ENCODE measurements at places on chromosomes 4 and X.

- DNase-seq, result no peak
Measured at GRCh38 chr4:11824566-11824965, 395.9 kb upstream of the HS3ST1 start.

- no peak for DNase-seq
Measured at GRCh38 chr4:187687697-187688096, 307.9 kb upstream of the ZFP42 start.

GRCh38 chr4:36255577-36255976 is 11.3 kb upstream of the ARAP2 start:
- peak; percentile 84 for DNase-seq

- DNase-seq, result no peak
Measured at GRCh38 chr4:188139671-188140070, 430 bp downstream of the TRIML1 start.

GRCh38 chrX:39935411-39936064 is 162.2 kb downstream of the BCOR start:
- no peak for DNase-seq

GRCh38 chr4:150242820-150243458 is 164.7 kb downstream of the DCLK2 start:
- DNase-seq, result peak; percentile 19

DNA sequence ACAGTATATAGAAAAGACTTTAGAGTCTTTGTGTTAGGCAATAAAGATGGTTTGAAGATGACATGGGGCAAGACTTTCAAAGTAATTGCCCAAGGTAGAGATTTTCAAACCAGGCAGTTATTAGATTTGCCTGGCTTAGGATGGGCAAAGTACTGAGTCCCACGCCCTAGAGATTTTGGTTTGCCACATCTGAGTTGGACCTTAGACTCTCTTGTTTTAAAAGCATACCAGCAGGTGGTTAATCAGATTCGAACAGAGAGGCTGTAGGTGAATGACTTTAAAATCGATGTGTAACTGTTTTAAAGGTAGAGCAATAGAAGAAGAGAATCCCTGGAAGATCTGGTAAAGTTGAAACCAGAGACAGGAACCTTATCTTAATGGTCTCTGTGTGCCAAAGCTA is 121.5 kb downstream of the RAPGEF2 start:
- no peak for DNase-seq

- no peak for DNase-seq
Measured at GRCh38 chr4:79083406-79084010, 144.3 kb upstream of the PAQR3 start.

DNA sequence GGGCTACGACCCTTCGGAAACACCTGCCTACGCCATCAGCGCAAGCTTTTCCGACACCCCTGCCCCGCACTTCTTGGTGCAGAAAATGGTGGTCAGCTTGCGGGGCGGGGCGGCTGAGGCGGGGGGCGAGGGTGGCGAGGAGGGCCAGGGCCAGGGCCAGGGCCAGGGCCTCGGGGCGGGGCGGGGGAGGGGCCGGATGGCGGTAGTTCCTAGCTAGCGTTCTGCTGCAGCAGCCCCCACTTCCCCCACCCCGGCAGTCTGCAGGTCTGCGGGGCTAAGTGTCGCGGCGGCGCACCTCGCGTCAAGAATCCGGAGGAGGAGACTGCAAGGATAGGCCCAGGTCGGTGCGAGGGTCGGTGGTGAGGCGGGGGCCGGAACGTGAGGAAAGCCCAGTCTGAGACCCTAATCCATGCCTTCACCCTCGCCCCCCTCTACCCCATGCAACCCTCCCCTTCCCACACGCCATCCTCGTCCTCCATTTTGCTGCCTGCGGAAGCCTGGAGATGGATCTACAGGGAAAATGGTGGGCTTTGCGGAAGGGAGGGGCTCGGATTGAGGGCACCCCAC is 600 bp downstream of the BEX4 start:
- peak; percentile 53 for DNase-seq

GRCh38 chr4:54872261-54872660 is 214.5 kb downstream of the KIT start:
- no peak for DNase-seq

DNA sequence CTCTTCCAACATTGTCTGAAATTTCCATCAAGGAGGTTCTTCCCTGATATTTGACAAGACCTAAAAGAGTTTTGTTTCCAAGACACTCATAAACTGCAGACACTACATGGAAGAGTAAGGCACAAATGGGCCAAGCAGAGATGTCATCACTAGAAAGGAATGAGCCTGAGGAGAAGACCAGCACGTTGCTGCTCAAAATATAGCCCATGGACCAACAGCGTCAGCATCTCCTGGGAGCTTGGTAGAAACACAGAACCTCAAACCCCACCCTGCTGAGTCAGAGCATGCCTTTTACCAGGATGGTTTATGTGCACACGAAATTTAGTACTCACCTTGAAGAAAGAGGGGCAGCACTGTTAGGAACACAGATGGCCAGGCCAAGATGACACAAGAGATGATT is 128.7 kb upstream of the MID1 start:
- no peak for DNase-seq

DNA sequence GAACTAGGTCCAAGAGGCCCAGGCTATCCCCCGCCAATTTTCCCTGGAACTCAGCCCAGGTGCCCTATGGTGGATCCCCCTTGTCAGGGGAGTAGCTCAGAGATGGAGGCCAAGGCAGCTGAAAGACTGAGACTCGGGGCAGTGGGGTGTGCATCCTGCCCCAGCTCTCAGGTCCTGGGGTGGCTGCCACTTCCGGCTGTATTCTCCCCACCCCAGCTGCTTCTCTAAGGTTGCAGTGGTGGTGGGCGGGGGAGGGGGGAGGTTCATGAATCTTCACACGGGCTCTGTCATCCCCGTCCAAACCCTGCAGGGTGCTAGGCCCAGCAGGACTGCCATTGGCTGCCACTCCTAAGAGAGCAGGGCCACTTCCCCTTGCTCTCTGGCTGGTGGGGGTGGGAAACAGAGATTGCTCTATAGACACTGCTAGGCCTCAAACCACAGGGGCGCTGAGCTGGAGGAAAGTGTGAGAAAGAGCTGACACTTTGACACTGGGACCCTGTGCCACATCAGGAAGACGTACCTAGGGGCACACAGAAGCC is 1.5 kb downstream of the SASH3 start:
- DNase-seq, result peak; percentile 86

DNA sequence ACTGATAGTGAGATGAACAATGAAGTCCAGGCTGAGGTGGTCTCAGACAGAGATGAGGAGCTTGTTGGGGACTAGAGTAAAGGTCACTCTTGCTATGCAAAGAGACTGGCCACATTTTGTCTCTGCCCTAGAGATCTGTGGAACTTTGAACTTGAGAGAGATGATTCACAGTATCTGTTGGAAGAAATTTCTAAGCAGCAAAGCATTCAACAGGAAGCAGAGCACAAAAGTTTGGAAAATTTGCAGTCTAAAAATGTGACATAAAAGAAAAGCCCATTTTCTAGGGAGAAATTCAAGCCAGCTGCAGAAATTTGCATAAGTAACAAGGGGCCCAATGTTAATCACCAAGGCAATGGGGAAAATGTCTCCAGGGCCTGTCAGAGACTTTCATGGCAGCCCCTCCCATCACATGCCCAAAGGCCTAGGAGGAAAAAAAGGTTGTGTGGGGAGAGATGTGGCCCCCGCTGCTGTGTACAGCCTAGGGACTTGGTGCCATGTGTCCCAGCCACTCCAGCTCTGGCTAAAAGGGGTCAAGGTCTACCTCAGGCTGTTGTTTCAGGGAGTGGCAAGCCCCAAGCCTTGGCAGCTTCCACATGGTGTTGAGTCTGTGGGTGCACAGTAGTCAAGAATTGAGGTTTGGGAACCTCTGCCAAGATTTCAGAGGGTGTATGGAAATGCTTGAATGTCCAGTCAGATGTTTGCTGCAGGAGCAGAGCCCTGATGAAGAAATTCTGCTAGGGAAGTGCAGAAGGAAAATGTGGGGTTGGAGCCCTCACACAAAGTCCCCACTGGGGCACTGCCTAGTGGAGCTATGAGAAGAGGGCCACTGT is 262.8 kb downstream of the DKK2 start:
- no peak for DNase-seq

GRCh38 chr4:85901500-85901899 is 426.6 kb downstream of the ARHGAP24 start:
- DNase-seq, result no peak

GRCh38 chr4:25658357-25658771 is 2.7 kb downstream of the SLC34A2 start:
- no peak for DNase-seq

- no peak for DNase-seq
Measured at GRCh38 chr4:155889031-155889793, 14.3 kb upstream of the TDO2 start.

DNA sequence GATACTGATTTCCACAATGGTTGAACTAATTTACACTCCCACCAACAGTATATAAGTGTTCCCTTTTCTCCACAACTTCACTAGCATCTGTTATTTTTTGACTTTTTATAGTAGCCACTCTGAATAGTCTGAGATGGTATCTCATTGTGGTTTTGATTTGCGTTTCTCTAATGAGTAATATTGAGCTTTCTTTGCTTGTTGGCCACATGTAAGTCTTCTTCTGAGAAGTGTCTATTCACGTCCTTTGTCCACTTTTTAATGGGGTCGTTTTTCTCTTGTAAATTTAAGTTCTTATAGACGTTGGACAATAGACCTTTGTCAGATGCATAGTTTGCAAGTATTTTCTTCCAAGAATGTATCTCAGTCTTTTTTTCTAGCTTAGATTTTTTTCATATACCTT is 10.0 kb downstream of the FBXW7 start:
- no peak for DNase-seq

DNA sequence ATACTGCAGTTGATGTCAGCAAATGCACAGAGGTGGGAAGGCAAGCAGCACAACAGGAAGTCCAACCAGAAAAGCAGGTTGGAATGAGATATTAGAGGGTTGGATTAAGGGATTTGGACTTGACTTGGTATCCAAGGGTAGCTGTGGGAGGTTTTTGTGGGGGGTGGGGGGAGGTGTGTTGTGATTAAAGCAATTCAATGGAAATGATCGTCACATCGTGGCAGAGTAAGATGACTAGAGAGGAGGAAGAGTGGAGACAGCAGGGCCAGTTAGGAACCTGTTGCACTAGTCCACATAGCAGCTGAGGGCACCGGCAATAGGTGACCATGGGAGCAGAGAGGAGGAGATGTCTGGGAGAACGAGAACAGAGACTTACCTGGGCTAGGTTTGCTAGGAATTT is 2.4 kb downstream of the SLC25A43 start:
- DNase-seq, result no peak

DNA sequence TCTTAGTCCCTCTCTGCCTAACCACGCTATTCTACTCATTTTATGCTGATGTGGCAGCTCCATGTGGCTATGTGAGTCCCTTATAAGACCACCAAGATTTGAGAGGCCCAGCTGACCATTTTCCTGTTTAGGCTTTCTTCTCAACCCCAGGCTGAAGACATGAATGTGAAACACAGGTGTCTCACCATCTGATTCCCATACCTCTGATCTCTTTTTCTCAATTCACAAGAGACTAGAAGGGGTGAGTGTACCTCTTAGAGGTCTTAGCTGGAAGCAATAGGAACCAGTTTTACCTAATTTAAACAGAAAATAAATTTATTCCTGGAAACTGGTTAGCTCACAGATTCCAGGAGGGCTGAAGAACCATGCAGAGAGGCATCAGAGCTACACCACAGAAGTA is 276.5 kb upstream of the FMR1 start:
- no peak for DNase-seq

DNA sequence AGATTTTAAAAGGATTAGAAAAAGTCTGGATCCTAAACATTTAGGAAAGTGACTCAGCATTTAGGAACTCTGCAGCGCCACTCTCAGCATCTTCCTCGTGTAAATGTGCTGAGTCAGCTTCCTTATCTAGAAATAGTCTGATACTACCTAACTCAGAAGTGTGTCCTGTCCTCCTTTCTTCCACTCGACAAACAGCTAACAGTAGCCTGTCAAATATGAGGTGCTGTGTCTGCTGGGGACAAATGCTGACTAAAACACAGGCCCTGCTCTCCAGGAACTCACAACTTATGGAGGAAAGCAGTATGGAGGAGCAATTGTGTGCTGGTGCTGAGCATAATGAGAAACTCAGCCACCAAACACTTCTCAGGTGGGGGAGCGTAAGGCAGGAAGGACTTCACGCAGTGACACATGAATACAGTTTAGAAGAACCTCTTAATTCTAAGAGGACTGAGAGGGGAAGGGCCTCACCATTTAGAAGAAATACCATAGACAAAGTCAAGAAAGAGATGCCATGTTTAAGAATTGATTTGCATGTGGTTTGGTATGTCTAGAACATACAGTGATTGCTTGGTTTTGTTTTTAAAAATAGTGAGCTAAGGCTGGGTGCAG is 125.3 kb downstream of the SOWAHB start:
- no peak for DNase-seq

GRCh38 chr4:161702287-161702686 is 461.5 kb downstream of the FSTL5 start:
- DNase-seq, result no peak

- DNase-seq, result peak; percentile 46
Measured at GRCh38 chr4:118865091-118865708, 23.5 kb upstream of the SYNPO2 start.

GRCh38 chr4:106967892-106968291 is 68.2 kb downstream of the DKK2 start:
- no peak for DNase-seq

DNA sequence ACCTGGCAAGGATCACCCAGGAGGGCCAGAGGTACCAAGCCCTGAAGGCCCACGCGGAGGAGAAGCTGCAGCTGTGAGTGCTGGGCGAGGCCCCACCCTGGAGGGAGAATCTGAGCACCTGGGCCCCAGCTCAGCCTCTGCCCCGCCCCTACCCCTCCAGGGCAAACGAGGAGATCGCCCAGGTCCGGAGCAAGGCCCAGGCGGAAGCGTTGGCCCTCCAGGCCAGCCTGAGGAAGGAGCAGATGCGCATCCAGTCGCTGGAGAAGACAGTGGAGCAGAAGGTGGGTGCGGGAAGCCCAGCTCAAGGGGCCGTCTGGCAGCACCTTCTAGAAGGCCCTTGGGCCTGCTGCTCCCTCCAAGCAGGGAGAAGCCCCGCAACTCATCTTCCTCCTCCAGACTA is 23.2 kb downstream of the TACC3 start:
- DNase-seq, result no peak

- DNase-seq, result no peak
Measured at GRCh38 chr4:139144161-139144859, 32.7 kb downstream of the ELF2 start.

DNA sequence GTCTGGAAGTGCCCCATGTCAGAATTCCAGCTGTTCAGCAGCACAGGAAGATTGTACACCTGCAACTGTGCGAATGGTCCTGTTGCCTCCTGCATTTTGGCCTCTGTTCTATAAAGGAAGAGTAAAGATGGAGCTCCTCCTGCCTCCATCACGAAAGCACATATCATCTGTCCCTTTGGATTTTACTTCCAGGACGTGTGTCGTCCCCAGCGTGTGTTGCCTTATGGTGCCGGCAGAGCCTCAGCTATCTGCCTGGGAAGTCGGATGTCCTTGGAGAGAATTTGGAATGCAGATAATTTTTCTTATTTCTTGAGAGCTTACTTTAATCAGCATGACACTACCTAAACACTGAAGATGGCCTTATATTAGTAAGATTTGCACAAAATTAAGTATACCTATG is 97.7 kb downstream of the GATB start:
- no peak for DNase-seq

- DNase-seq, result no peak
Measured at GRCh38 chr4:13920901-13921300, 293.4 kb upstream of the BOD1L1 start.
